ENCODE measurements at places on chromosomes 2 and 18.

DNA sequence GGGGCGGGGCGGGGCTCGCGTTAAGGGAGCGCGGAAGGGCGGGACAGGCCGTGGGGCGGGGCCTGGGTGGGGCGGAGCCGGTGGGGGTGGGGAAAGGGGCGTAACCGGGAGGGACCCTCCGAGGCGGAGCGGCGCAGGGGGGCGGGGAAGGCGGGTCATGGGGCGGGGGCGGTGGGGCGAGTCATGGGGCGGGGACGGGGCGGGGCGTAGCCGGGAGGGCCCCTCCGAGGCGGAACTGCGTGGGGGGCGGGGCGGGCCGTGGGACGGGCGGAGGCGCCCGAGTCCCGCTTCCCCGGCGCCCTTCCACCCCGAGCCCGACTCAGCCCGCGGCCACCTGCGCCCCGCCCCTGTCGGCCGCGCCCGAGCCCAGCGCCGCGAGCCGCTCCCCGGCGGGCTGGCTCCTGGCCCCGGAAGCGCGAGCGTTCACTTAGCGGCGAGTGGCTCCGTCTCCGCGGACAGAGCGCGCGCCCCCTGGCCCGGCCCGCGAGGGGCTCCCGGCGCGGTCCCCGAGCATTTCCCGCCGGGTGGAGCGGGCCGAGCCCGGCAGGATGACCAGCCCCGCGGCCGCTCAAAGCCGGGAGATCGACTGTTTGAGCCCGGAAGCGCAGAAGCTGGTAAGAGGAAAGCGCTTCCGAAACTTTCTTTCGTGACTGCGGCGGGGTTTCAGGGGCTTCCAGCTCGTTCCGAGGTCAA lies 64.7 kb downstream of the LRRFIP1 start:
- peak; percentile 98 for DNase-seq

DNA sequence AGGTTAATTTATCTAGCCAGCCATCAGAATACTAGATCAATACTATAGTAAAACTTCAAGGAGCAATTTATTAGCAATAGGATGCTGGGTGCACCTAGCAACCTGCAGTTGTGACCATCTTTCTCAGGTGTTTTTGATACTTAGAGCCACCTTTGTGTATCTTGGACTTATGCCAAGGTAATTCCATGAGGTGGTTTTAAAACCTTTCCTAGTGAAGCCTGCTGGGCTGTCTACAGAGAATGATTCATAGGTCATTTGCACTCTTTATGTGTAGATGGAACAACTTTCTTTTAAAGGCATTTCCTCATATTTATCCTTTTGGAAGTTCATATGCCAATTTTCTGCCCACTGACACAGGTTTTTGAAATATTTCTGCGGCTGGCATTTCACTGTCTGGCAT lies 1030.1 kb upstream of the POU3F3 start:
- no peak for DNase-seq

GRCh38 chr2:155310589-155310988 lies 612.1 kb downstream of the KCNJ3 start:
- no peak for DNase-seq

DNA sequence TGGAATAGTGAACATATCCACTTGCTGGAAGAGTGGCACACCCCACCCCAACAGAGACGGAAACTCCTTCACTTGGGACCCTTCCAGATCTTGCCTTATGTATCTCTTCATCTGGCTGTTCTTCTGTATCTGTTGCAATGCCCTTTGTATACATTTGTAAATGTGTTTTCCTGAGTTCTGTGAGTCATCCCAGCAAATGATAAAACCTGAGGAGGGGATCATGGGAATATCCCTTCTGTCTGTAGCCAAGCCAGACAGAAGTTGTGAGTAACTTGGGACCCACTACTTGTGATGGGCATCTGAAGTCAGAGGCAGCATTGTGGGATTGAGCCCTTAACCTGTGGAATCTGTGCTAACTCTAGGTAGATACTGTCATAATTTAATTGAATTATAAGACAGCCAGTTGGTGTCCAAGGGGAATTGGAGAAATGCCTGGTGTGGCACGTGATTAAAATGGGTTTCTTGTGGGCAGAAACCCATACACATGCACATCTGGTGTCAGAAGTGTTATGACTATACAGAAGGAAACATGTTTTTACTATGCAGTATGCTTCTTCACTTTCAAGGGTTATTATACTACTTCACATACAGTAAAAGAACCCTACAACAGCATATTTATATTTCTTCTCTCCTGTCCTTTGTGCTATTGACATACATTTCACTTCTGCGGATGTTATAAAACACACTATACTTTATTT lies 32.3 kb upstream of the TMEM247 start:
- DNase-seq: no peak

GRCh38 chr2:229150317-229150716 lies 120.8 kb downstream of the PID1 start:
- DNase-seq: no peak

- peak; percentile 59 for DNase-seq
These were observed 8.9 kb downstream of the TEX44 start for GRCh38 chr2:231601356-231602229.

DNA sequence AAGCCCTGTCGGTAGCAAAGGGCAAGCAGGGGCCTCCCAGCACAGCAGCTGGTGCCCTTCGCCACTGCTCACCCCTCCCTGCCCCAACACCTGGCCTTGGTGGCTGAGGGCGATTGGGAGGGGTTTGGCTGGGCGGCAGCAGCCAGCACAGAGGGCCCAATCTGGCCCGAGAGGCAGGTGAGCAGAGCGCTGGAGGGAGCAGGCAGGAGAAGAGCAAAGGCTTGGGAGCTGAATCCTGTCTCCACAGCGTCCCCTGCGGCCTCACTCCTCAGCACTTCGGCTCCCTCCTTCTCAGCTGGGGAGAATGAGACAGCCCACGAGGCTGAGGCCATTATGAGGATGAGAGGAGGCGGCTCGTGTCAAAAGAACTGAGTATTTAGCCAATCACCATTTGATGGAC lies 74.9 kb upstream of the TAF1B start:
- DNase-seq: no peak

GRCh38 chr2:204346906-204347305 lies 198.4 kb upstream of the PARD3B start:
- no peak for DNase-seq

DNA sequence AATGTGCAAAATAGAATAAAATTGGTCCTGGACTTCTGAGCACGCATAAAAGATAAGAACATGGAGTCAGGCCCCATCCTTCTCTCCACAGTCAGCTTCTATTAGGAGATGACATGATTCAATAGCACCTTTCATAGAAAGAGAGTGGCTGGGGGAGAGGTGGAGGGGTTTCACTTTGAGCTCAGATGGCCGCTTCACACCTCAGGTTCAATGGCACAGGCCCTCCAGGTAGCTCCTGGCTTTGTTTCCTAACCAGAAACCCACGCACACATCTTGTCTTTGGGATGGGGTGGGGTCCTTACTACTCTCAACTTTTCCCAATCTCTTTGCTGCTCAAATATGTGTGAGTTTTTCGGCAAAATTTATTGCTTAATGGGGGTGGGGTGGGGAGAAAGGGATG lies 332.3 kb downstream of the CLIP4 start:
- DNase-seq: no peak

DNA sequence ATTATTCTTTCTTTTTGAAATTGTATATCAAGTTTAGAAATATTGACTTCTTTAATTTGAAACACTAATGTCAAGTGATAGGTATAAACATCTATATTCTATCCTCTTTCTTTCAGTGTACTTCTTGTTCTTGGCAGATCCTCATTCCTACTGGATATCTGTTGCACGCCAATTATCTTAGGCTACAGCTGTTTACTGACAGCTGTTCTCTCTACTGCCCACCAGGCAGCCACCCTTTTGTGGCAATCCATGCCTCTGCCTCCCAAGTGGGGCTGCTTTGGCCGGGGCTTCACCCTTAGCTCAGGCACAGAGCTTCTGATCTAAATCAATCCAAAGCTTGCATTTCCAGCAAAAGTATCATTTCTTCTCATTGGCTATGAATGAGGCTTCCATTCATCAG lies 50.6 kb upstream of the ITSN2 start:
- no peak for DNase-seq

DNA sequence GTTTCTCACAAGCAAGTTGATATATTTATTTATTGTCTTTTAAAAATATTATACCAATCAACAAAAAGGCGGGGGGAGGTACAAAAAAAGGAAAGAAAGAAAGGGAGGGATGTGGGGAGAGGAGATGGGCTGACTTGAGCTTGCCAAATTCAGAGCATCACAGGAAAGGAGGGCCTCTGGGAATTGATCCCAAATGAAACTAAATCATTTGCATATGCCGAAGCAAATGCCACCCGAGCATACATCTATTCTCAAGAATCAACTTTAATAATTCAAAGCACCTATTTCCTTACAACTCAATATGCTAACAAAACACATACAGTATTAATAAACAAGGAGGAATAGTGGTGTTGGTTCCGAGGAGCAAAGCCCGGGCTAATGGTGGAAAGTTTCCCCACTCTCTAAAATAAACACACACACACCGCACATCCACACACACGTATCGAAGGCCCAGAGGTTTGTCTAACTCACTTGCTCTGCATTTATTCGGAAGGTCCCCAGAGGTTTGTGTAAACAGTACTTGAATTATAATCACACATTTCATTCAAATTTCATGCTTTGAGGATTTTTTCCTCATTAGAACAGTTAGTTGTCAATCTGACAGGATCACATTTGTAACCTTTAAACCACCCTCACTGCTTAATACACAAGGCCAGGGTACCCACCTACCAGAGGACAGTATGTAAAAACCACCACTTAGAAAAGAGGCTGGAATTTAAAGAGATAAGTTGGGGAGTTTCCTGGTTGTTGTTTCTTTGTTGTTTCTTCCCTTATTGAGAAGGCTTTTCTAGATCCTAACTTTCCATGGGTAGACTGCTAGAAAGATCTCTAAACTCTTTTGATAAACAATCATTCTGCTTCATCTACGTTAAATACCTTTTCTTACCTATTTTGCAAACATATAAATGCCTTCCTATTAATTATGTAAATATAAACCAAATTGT lies 264.7 kb downstream of the TCF4 start:
- DNase-seq: no peak

- DNase-seq: no peak
These were observed 649.9 kb upstream of the FANCL start for GRCh38 chr2:58890865-58891525.

DNA sequence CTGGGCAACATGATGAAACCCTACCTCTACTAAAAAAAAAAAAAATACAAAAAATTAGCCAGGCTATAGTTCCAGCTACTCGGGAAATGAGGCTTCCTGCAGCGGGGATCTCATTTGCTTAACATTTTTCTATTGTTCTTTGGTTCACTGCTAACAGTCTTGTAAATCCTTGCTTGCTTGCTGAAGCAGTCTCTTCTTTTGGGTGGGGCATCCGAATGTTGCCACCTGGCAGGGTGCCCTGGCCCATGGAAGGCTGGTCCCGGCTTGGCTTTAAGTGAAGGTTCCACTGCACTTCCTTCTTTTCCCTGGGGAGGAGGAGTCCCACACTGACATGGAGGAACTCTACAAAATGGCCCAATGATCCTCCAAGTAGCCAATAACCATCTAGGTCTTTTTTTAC lies 6.0 kb upstream of the ANKRD29 start:
- no peak for DNase-seq

DNA sequence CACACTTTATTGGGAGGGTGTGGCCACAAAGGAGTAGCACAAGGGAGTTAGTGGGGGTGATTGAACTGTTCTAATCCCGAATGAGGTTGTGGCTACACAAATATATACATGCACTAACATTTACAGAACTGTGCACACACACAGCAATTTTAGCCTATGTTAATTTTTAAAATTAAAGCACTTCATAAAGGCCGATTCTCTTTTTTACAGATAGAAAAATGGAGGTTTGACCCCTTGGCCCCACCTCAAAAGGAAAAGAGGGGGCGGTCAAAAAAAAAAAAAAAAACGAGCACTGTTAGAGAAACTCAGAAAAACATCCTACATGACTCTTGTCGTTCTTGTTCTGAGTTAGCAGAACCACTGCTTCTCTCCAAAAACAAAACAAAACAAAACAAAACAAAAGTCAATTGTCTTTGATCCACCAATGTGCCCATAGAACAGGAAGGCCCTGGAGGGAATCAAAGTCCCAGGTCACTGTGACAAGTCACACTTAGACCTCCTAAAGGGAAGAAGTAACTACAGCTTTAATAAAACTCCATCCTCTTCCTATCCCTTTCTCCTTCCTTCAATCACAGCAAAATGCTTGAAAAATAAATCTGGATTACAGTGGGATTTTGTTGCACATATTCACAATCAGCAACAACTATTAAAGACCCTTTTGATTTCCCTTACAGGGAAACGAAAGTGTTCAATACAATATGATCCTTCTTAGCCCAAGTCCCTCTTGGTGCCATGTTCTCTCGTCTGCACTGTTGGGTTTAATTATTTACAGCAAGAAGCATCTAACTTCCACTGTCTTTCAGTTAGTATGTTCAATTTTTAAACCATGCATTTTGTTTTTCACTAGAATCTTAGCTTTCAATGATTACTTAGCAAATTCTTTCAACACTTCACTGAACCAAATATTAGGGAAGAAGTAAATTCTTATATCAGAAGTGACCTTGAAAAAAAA lies 16.6 kb downstream of the LRP2 start:
- no peak for DNase-seq

- DNase-seq: no peak
These were observed 31.1 kb downstream of the SIGLEC15 start for GRCh38 chr18:45856531-45856930.

GRCh38 chr2:105103481-105103880 lies 65.6 kb downstream of the MRPS9 start:
- DNase-seq: no peak

GRCh38 chr18:30277676-30278075 lies 764.9 kb downstream of the DSC3 start:
- no peak for DNase-seq

GRCh38 chr2:60834270-60834717 lies 47.1 kb upstream of the REL start:
- DNase-seq: no peak

DNA sequence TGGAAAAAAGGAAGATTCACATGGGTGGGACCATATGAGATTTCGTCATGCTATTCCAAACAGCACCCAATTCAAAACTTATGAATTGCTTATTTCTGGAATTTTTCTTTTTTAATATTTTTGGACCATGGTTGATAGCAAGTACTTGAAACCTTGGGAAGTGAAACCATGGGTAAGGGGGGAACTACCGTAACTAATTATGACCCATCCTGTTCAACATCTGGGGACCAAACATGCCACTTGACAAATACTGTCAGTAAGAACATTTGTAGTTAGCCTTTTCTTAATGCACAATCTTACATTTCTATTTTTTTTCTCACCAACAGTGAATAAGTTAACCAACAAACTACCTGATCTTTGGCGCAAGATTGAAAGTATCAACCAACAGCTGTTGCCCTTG lies 105.7 kb upstream of the TTC39C start:
- no peak for DNase-seq

All from activated CD8-positive, alpha-beta memory T cell treated with anti-CD3 and anti-CD28 coated beads for 1 hour (primary cell).